ENCODE measurements at places on chromosomes 12 and 14.

DNA sequence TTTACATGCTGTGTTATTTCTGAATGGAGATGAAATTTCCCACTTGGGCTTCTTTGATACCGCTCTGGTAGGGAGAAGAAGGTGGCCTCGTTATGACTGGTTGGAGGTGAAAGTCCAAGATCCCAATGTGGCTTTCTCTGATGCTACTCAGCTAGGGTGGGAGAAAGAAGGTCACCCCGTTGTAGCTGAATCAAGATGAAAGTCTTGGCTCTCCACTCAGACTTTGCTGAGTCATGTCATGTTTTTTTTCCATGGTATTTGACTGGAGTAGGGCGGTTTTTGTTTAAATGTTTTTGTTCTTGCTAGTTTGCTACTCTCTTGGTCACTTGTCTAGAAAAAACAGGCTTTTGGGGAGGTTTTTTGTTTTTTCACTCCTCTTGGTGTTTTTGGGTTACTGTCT lies 2.4 kb upstream of the PDE6H start:
- DNase-seq = no peak

GRCh38 chr12:79381248-79382208 lies 309.2 kb downstream of the PAWR start:
- DNase-seq = no peak

GRCh38 chr14:64225151-64225757 lies 68.9 kb downstream of the ESR2 start:
- DNase-seq = no peak

GRCh38 chr14:105448706-105449111 lies 25.9 kb upstream of the CRIP2 start:
- peak; percentile 84 for DNase-seq

DNA sequence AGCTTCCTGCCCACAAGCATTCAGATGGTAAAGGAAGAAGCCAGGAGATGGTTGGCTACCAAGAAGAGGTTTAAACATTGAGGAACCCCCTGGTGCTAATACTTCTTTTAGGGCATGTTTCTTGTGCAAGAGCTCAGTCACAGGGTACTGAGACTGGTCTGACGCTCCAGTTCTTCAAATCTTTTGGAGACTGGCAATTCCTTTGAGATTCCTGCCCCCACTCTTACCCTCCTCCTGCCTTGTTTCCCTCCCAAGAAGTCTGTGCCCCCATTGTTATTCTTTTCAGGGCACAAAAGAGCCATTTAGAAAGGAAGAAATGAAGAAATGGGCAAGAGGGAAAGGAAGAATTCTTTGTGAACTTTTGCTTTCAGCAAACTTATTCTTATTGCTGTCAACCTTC lies 11.8 kb downstream of the A2ML1 start:
- no peak for DNase-seq

DNA sequence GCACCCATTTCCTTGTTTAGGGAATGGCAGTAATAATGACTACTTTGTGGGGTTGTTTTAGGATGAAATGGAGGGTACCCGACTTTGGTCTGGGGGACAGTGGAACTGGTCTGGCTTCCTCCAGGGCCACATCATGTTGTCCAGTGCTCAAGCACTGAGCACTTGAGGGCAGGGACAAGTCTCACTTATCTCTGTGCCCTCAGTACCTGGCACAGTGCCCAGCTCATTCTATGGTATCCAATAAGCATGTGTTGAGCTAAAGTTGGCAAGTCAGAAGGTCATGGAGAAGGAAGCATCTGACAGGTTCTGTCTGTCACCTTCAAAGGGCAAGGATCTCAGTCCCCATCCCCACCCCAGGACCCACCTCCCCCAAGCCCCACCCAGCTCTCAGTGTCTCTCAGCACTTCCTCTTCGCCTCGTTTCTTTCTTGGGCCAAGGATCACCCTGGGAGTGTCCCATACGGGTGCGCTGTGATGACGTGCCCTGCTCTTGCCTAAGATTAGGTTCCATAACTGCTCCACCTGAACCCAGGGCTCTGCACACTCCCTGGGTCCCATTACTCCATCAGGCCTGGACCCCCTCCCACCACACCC lies 24.3 kb upstream of the TMEM106C start:
- no peak for DNase-seq

DNA sequence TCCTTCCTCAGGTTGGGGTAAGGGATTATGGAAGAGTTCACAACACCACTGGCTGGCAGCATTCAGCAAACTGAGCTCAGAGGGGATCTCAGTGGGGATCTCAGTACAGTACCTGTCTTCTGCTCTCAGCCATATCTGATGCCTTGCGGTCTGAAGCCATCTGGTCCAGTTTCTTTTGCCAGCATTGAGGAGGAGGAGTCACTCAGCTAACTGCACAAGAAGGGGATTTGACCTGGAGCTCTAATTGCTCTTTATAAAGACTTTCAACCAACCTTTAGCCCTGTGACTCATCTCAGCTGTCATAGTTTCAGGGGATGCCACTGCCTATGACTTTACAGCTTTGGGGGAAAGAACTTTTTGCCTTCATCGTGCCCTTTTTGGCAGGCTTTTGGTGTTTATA lies 44.9 kb downstream of the JKAMP start:
- no peak for DNase-seq

DNA sequence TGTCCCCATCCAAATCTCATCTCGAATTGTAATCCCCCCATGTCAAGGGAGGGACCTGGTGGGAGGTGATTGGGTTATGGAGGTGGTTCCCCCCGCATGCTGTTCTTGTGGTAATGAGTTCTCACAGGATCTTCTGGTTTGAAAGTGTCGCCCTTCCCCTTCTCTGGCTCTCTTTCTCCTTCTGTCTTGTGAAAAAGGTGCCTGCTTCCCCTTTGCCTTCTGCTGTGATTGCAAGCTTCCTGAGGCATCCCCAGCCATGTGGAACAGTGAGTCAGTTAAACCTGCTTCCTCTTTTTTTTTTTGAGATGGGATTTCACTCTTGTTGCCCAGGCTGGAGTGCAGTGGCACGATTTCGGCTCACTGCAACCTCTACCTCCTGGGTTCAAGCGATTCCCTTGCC lies 104.0 kb downstream of the CCDC91 start:
- no peak for DNase-seq

GRCh38 chr12:105018012-105018411 lies 31.9 kb downstream of the NOPCHAP1 start:
- DNase-seq = no peak

DNA sequence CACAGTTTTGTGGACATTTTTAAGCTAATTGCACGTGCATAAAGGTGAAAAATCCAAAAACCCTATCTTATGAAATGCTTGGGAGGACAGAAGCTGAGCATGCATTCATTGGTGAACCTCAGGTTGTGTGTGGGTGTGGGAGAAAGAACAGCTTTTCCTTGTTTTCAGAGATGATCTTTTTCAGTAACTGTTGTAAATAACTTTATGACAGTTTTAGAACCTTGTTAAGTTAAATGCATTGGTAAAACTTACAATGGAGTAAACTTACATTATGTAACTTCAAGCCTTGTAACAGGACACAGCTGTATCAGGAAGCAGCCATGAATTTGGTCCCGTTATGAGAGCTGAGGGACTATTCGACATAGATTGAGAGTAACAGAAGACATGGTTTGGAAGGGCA lies 587.4 kb downstream of the GALC start:
- DNase-seq = no peak

- DNase-seq = no peak
Observed at GRCh38 chr12:123286652-123287373, 15.2 kb upstream of the CDK2AP1 start.
